Activated CD4-positive, alpha-beta memory T cell treated with anti-CD3 and anti-CD28 coated beads for 36 hours (primary cell): ENCODE measurements at places on chromosomes 2 and 18.
A peak's percentile ranks its signal among the peaks of the same experiment; 100 is the strongest.

GRCh38 chr18:76978616-76979015 is 154.0 kb downstream of the MBP start:
- DNase-seq: peak; percentile 4

- DNase-seq: no peak
These were observed 80.1 kb downstream of the MBP start for GRCh38 chr18:77052297-77052982.

DNA sequence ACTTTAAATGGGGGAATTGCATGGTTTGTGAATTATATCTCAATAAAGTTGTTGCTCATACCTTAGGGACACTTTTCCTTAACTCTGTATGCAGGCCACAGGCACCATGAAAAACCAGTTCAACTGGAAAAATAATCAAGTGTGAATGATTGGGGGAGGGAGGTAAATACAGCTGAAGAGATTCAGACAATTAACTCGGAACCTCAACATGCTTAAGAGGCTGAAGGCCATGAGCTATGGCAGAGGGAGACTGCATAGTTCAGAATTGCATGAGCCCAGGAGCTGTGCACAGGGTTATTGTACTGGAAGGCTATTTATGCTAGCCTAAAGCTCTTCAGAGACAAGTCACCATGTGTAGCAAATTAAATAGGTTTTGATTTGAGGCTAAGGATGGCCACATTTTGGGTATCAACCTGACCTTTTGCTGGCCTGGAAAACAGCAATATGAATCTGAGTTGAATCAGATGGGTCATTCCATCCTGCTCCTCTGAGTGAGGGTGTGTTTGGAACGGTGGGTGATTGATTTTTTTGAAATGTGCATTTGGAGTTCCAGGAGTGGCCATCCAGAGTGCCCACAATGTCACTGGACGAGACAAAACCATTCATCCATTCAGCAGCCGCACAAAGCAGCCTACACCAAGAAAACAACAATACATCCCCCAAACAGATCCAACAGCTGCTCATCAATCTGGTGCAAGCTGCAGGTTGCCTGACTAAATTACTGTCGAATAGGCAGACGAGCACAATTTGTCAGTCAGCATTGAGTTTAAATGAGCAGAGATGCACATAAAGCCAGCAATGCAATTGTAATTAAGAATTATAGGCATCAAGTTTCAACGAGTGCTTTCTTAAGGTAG is 42.5 kb downstream of the HRH4 start:
- DNase-seq: no peak

DNA sequence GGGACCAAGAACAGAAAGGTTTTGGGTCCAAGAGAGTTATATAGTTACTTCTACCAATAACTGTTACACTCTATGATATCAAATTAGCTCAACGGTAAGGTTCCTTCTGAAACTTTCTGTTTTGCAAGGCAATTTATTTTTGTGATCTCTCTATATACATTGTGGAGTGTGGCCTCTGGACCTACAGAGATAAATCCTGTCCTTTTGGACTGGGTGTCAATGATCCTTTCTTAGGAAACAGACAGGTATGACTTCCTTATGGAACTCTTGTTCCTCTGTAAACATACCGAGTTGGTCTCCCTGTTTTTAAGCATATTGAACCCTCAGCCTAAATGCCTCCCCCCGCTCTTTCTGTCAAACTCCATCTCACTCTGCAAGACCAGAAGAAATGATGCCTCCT is 1117.8 kb downstream of the BCL11A start:
- DNase-seq: no peak

DNA sequence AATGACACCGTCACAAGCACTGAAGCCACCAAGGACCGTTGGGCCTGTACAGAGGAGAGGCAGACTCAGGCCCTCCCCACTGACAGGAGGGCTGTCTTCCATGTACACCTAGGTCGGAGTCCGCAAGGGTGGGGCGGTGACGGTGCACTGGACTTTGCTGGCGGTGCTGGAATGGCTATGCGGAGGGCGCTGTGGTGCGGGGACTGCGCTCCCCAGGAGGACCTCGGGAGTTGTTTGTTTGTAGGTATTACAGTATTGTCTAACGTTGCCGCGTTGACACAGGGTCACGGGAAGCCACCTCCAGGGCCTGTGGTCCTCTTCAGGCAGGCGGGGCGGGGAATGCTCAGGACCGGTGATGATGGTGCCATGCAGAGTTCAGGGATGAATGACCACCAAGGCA is 126.2 kb downstream of the TPO start:
- DNase-seq: no peak

DNA sequence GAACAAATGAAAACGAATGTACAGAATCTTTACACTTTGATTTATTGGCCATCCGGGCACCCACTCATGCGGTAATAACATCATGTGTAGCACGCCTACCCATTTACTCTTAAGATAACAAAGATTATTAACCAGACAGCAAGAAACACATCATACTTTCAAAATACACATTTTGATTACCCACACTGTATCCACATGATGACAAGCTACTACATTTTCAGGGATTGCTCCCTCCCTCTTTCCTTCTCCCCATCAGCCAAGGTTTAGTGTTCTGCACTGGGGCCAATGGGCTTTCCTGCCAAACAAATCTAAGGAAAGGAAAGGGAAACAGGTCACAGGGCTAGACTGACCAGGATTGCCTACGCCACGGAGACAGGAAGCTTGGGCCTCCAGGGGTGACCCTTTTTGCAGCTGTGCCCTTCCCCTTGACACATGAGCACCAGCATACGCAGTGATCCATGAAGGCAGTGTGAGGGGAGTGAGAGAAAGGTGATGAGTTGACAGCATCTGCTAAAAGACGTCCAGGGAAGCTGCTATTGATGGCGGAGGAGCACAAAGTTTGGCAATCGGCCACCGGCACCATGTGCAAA is 76.5 kb downstream of the ZNF521 start:
- no peak for DNase-seq

GRCh38 chr2:122610948-122611609 is 855.6 kb downstream of the TSN start:
- no peak for DNase-seq

DNA sequence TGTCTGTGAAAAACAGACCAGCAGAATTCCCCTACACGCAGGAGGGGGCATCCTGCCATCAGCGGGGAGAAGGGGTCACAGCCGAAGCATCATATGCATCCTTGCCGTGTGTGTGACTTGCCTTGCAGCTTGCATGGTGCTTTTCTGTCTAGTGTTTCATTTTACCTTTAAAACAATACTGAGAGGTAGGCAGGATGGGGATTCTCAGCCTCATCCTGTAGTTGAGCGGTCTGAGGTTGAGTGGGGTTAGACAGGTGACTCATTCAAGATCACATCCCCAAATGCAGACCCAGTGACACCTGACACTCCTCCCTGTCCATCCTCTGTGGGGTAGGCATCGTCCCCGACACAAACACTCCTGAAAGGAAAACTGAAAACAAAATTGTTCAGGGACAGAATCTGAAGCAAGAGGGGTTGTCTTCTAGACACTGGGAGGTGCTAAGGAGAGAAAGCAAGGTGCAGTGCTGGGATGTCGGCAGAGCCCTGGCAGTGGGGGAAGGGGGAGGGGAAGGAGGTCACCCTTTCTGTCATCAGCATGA is 7.9 kb downstream of the ARL4C start:
- peak; percentile 85 for DNase-seq

- no peak for DNase-seq
These were observed 558 bp upstream of the NEMP2 start for GRCh38 chr2:190535121-190535439.

DNA sequence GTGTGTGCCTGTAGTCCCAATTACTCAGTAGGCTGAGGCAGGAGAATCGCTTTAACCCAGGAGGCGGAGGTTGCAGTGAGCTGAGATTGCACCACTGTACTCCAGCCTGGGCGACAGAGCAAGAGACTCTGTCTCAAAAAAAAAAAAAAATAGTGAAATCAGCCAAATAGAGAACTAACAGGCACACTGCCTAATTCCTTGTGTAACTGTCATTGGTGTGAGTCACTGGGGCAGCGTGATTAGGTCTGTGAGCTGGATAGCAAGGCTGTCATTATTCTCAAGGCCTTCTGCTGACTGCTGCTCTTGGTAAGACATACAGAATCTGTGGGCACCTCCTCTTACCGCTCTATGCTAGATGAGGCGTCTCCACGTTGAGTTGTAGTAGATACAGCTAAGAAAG is 270.3 kb downstream of the NEDD4L start:
- DNase-seq: no peak

GRCh38 chr2:175154661-175155082 is 13.3 kb downstream of the ATF2 start:
- no peak for DNase-seq

- DNase-seq: no peak
These were observed 289.6 kb upstream of the RAB6C start for GRCh38 chr2:129689653-129690448.

DNA sequence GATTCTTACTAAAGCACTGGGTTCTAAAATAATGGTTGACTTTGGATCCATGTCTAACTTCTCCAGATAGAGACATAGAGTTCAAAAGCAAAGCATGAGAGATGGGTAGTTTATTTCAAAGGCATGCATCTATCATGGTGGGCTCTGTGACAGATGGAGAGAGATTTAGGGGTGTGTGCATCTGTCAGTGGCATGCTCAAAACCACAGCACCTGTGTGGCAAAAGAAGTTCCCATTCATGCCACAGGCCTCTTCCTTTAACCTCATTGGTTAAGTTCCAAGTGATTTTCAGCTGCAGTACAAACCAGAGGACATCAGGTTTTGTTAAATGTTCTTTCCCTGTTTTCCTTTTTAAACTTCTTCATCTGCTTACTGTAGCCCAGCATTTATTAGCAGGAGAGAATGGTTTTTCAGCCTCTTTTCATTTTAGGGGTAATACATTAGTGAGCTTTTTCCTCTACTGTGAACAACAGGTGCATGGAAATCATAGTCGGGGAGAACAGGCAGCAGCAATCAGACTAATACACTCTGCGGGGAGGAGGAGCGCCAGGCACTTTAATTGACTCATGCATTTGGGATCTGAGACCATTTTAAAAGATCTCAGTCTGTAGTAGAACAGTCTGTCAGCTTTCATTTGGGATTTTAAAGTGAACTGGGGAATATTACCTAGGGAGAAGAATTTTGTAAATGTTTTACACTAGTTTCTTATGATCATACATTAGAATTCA is 52.4 kb upstream of the UPP2 start:
- no peak for DNase-seq

- DNase-seq: no peak
These were observed 193.8 kb downstream of the PAX3 start for GRCh38 chr2:222105046-222105445.

- no peak for DNase-seq
These were observed 46.7 kb downstream of the LYPD1 start for GRCh38 chr2:132623096-132623839.

GRCh38 chr2:188406414-188406813 is 114.7 kb downstream of the GULP1 start:
- no peak for DNase-seq

- DNase-seq: no peak
These were observed 216.4 kb downstream of the ANKRD30B start for GRCh38 chr18:14964406-14964805.

DNA sequence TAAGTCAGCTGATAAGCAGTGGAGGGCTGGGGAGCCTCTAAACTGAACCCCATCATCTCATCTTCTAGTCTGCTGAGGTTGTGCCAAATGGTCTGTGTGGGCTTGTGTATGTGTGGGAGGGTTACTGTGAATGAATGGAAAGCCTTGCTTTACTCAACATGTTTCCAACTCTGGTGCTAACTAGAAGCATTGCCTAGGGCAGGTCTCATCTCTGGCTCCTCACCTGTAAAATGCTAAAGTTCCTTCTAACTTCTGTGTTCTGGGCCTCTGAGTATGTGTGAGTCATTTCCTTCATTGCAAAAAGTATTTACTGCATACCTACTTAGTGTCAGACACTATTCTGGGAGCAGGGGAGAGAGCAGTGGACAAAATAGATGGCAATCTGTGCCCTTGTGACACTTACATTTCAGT is 1.3 kb downstream of the LIPG start:
- peak; percentile 16 for DNase-seq

DNA sequence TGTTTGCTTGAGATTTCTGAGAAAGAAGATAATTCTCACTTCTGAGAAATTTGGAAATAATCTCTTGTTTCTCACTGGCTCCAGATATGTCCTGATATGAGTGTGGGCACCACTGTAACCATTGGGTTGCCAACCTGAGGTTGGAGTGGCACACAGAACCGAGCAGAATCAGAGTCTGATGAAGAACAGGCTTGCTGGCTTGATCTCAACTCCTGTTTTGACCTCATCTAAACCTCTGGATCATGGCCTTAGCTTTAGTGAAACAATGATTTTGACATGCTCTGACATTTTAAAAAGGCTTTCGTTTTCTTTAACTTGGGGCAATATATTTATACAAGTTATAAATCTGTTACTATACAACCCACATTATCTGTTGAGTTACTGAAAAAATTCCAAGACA is 548.0 kb downstream of the IRS1 start:
- no peak for DNase-seq

GRCh38 chr2:222892321-222892720 is 31.5 kb downstream of the ACSL3 start:
- no peak for DNase-seq

GRCh38 chr2:152355409-152355831 is 20.4 kb downstream of the FMNL2 start:
- no peak for DNase-seq

GRCh38 chr2:241050624-241051577 is 51.2 kb downstream of the MTERF4 start:
- DNase-seq: no peak

DNA sequence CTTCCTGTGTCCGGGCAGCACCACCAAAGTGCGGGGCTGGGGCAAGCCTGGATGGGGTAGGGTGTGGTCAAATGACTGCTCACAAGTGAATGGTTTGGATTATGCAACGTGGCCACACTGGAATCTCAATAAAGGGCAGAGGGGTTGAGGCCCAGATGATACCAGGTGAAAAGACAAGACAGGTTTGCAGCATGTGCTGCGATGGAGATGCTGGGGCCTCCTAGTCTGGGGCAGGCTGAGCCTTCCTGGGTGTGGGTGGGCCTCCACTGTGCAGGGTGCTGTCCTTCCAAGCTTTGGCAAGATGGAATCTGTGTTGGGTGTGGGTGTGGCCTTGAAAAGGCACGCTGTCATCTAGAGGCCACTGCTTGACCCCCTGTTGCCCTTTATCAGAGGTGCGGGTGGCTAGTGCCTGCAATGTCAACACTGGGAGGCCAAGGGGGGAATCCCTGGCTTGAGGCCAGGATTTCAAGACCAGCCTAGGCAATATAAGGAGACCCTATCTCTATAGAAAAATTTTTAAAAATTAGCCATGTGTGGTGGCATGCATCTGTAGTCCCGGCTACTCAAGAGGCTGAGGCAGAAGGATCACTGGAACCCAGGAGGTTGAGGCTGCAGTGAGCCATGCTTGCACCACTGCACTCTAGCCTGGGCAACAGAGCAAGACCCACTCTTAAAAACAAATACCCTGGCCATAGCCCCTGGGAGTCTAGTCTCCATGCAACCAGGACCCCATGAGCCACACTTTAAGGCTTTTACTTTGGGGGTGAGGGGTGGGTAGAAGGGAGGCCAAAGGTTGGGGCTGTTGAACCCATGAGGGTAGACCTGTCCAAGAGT is 13.8 kb downstream of the RRM2 start:
- no peak for DNase-seq

DNA sequence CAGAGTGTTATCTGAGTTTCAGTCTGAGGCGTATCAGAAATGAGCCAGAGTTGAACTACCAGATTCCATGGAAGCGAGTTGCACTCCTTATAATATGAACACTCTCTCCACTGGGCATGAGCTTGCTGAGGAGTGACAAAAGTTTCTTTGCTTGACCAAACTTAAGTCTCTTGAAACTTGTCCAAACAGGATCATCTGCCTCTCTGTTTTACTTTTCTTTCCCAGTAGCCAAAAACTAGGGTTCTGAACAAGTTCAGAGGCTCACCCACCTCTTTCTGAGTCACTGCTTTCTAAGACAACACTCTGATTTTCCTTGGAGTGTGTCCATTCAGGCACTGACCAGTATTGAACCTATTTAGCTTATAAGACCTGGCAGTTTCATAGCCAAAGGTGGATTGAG is 233.2 kb upstream of the TCF4 start:
- DNase-seq: no peak
